ENCODE measurements at places on chromosomes 6 and 20.

DNA sequence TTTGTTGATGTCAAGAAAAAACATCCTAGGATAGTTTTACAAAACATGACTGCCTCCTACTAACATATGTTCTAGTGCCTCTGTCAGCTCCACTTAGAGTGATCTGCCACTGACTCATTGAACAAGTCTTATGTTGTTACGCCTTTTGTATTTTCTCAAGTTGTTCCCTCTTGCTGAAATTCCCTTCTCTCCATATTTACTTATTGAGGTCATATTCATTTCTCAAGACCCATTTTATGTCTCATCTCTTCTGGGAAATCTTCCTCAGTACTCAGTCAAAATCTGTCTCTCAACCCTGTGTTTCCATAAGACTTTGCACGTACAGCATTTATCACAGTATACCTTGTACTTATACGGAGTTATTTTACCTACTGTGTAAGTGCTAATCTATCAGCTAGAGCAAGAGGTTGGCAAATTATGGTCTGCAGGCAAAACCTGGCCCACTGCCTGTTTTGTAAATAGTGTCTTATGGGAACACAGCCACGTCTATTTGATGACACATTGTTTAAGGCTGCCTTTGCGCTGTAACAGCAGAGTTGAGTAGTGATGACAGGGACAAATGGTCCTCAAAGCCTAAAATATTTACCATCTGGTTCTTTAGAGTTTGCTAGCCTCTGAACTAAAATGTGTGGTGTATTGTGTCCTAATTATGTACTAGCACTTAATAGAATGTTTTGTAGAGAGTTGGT is 83.4 kb downstream of the ADGRB3 start:
- peak; percentile 75 for DNase-seq

DNA sequence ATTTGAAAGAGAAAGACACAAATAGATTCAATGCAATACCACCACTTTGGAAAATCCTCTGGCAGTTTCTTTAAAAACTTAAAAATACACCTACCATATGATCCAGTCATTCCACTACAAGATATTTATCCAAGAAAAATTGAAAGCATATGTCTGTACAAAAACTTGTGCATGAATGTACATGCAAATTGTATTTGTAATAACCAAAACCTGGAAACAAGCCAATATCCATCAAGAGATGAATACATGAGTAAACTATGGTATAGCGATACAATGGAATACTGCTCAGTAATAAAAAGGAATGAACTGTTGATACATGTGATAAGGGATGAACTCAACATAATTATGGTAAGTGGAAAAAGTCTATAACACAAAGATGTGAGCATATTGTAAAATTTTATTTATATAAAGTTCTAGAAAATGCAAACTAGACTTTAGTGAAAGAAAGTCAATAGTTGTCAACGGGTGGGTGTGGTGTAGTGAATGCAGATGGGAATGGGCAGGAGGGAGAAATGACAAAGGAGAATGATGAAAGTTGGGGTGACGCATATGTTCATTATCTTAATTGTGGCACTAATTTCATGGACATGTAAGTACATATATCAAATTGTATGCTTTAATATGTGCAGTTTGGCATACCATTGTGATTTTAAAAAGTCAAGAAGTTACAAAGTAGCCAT is 347.5 kb downstream of the SAMD5 start:
- DNase-seq = no peak

DNA sequence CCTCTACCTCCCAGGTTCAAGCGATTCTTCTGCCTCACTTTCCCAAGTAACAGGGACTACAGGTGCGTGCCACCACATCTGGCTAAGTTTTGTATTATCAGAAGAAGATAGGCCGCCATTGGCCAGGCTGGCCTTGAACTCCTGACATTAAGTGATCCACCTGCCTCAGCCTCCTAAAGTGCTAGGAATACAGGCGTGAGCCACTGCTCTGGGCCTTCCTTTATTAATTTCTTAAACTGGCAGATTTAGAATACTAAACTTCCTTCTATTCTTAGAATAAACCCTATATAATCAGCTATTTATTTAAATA is 86.6 kb downstream of the HFE start:
- DNase-seq = no peak

- DNase-seq = no peak
These were observed 3.4 kb upstream of the DLL1 start for GRCh38 chr6:170294298-170294730.

DNA sequence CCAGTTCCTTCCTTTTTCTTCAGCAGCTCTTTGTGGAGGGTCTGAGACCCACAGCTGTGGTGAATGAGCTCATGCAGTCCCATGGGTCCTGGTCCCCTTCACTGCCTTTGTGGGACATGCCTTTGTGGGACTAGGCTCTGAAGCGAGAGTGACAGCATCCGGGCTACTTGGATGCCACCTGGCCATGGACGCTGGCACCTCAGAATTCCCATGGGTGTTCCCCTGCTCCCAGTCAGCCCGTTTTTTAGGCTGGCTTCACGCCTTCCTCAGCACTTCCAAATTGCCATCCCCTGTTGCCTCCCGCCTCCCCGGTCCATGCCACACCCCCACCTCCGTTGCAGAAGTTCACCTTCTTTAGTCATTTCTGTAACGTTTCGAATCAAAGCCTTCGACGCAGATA is 45.1 kb downstream of the RAMACL start:
- DNase-seq = no peak

DNA sequence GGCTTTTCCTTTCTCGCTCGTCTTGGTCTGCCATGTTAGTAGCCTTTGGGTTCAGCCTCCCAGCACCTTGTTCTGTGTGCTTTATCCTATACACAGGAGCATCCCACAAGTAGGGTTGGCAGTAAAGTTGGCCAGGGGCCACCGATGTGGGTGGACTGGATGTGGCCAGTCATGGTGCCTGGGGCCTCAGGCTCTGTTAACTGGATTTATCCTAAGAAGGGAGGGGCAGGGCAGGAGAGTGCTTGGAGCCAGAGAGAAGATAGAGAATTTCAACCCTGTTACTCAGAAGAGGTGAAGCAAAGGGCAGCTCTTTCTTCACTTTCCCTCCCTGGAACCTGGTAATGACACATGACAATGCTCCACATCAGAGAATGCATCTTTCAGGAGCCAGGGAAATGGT is 14.1 kb upstream of the SIRPB2 start:
- DNase-seq = no peak

GRCh38 chr6:158744986-158745430 is 74.2 kb downstream of the EZR start:
- peak; percentile 61 for DNase-seq

GRCh38 chr6:159037756-159038290 is 7.0 kb downstream of the TAGAP start:
- no peak for DNase-seq

GRCh38 chr6:150676344-150676743 is 76.7 kb downstream of the PLEKHG1 start:
- no peak for DNase-seq

GRCh38 chr6:154232013-154232910 is 124.3 kb downstream of the IPCEF1 start:
- DNase-seq = no peak

DNA sequence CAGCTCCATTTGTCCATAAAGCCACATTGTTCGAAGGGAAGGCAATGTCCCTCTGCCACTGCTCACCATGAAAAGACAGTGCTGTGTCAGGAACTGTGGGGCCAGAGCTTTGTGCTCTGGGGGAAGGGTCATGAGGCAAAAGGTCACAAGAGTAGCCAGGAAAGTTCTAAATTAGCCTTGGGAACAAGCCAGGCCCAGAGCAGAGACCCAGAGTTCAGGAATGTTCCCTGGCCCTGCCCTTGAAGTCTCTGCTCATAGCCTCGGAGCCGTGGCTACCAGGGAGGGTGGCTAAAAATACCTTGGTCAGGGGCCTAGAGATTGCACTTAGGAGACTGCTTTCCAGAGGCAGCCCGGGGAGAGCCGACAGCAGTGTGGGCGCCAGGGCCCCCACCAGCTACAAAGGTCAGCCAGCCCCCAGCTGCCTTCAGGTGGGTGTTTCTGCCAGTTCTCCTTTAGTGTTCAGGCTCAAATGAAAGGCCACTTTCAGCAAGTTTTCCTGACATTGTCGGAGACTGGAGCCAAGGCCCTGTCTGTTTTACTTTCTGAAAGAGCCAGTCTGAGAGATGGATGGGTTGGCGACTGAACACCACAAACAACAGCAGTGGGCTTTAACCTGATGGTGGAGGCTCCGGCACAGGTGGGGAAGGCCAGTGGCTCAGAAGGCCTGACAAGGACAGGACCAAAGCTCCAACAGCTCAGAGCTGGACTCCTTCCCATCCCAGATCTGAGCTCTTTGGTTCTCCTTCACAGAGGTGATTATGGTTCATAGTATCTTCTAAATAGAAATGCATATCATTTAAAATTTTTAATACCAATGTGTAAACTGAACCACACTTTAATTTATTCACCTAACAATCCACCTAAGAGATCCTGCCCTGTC is 76.2 kb downstream of the CDH26 start:
- peak; percentile 87 for DNase-seq

DNA sequence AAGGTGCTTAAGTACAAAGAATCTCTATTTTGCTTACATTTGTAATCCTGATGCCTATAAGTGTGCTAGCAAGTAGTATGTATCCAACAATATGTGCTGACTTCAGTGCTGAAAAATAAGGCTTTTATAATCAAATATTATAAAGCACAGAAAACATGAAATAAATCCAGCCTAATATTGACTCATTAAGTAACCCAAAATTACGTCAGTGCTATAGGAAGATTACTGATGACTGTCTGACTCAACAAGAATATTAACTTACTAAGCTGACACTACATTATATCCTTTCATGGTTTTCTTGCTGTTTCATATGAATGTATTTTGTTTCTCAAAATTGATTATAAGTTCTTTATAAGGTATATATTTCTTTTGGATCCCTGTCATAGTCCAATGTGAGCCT is 76.1 kb downstream of the ME1 start:
- DNase-seq = no peak

- no peak for DNase-seq
These were observed 822.1 kb downstream of the TENT5A start for GRCh38 chr6:80930376-80930775.

DNA sequence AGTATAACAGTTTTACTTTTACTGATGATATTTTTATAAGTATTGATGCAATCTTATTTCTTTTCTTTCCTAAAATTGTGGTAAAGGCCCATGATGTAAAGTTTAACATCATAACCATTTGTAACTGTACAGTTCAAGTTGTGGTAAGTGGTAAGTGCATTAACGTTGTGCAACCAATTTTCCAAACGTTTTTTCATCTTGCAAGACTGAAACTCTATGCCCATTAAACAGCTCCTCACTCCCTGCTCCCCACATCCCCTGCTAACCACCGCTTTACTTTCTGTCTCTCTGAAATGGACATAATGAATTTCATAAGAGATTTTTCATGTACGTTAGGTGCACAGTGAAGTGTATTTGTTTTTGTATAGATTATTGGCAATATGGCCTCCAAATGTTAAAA is 106.0 kb downstream of the PACRG start:
- DNase-seq = no peak

GRCh38 chr6:136034422-136034821 is 182.9 kb downstream of the PDE7B start:
- DNase-seq = no peak

DNA sequence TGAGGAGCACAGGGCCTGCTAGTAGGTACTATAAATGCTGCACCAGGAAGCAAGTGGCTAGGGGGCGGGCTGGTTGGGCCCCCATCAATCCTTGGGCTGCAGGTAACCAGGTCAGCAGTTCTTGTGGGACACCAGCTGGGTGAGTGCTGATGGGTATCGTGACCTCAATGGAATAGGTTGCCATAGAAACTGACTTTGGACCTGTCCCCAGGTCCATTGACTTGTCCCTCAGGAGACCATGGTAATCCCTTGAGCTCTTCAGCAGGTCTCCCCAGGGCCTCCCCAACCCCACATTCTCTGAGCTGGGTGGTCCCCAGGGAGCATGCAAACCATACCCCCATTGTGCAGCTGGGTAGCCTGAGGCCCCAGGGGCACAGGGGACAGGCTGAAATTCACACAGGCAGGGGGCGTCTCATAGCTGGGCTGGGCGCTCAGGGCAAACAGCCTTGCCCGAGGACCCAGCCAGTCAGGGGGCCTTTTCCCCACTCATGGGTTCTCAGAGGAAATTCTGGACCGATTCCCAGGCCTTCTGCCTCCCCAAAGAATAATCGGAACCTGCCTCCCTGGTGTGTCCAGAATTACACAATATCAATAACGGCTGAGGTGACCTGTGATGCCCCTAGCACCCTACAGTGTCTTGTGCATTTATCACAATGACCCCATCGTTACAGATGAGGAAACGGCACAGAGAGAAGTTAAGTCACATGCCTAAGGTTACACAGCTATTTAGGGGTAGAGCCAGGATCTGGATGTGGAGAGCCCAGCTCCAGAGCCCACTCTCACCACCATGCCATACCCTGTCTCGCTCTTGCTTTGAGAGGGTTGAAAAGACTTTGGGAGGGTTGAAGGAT is 35.9 kb downstream of the SRC start:
- no peak for DNase-seq

DNA sequence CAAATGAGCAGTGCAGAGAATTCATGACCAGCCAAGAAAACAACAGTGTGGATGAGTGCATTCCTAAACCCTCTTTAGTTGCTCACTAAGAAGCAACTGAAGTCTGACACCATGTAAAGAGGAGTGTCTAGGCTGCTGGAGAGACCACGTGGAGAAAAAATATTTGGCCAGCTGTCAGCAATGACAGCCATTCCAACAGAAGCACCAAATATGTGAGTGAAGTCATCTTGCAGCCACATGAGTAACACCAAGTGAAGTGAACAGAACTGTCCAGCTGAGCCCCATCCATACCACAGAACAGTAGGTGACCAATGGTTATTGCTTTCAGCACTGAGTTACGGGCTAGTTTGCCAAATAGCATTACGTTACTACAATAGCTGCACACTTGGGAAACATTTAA is 89.4 kb downstream of the TBXT start:
- peak; percentile 90 for DNase-seq

- DNase-seq = no peak
These were observed 3.2 kb upstream of the CTCFL start for GRCh38 chr20:57528148-57528547.
